ENCODE measurements at places on chromosomes 2 and 18.

- DNase-seq: no peak
Measured at GRCh38 chr2:121992700-121993099, 237.2 kb downstream of the TSN start.

GRCh38 chr18:58865033-58865590 lies 435 bp downstream of the ZNF532 start:
- DNase-seq: no peak

DNA sequence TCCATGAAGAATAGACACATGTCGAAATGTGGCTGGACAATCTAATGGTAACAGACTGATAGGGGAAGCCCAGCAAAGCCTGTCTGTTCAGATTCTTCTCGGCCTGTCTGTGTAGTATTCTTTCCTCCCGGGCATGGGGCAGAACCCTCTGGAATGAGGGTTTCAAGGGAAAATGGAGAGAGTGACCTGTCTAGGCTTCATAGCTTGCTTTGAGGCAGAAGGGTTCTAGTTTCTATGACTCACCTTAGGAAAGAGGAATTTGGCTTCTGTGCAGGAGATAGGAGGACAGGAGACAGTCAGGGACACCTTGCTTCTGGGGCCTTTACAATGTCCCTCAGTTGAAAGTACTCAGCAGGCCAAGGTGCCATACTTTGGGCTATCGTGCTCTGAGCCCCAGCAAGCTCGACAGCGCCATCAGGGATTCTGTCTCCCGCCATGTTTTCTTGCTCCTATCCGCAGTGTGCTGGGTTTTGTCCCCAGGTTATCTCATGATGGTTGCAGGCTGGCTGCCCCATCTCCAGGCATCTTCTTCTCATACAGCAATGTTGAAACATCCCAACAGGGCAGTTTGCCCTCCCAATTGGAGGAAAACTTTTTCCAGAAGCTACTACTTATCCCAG lies 74.7 kb upstream of the TLK1 start:
- DNase-seq: no peak

- no peak for DNase-seq
Measured at GRCh38 chr2:144198116-144198515, 321.8 kb downstream of the ZEB2 start.

DNA sequence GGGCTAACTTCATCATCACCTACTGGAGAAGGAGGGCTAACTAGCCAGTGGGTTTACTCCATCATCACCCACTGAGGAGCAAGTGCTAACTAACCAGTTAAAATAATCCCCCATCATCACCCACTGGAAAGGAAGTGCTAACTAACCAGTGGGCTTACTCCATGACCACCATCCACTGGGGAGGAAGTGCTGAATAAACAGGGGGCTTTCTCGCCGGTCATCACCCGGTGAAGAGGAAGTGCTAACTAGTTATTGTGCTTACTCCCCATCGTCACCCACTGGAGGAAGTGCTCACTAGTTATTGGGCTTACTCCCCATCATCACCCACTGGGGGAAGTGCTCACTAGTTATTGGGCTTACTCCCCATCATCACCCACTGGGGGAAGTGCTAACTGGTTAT lies 124.4 kb upstream of the SALL3 start:
- no peak for DNase-seq

DNA sequence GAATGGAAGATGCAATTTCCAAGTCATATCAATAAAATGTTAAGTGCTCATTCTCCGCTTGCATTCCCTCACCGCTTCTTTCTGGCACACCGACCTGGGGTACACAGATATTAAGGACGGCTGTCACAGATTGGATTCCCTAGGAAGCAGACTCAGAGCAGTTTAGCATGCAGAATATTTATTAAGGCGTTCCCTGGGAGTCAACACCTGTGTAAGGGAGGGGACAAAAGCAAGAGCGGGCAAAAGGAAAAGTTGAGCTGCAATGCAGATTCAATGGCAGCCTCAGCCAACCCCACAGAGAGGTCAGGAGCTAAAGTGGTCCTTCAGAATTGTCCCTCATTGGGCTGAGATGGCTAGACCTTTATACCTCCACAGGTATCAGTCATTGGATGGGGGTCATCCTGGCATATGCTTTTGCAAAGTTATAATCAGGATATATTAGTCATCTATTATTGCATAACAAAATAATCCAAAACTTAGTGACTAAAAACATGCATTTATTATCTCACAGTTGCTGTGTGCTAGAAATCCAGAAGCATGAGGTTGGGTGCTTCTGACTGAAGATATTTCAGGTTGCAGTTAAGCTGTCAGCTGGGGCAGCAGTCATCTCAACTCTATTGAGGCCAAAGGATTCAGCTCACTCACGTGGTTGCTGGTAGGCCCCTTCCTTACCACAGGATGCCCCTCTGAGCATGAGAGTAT lies 27.0 kb upstream of the INO80D start:
- DNase-seq: no peak

- no peak for DNase-seq
Measured at GRCh38 chr2:157319795-157320194, 5.8 kb downstream of the ERMN start.

- no peak for DNase-seq
Measured at GRCh38 chr2:222611684-222612083, 44.2 kb downstream of the FARSB start.

GRCh38 chr18:12060182-12060870 lies 33.3 kb upstream of the ANKRD62 start:
- no peak for DNase-seq

DNA sequence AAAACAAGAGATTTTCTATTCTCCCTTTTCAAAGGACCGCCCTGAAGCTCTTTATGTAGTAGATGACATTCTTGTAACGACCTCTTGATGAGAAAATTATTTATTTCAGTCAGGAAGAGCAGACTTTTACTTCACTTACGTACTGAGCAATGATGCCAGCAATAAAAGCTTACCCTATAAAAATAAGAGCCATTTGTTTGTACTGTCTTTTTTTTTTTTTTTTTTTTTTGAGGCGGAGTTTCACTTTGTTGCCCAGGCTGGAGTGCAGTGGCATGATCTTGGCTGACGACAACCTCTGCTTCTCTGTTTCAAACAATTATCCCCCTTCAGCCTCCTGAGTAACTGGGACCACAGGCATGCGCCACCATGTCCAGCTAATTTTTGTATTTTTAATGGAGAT lies 39.2 kb downstream of the CRIM1 start:
- DNase-seq: no peak

- DNase-seq: no peak
Measured at GRCh38 chr18:57389271-57389670, 36.9 kb downstream of the ST8SIA3 start.

DNA sequence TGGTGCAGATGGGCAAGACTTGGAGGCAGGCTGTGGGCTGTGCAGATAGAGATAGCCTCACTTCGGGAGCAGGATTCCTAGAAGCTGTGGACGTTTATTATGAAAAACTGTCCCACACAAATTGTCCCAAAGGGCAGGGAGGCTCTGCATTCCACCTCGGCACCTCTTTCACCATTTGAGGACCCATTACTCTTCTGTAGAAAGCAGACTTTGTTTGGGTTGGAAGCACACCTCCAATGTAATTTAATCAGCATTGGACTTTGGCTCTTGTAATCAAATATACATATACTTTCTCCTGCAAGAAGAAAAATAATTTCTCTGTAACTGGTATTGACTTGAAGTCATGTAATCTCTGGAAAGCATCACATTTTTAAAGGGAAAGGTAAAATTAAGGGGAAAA lies 8.5 kb downstream of the ONECUT2 start:
- no peak for DNase-seq

DNA sequence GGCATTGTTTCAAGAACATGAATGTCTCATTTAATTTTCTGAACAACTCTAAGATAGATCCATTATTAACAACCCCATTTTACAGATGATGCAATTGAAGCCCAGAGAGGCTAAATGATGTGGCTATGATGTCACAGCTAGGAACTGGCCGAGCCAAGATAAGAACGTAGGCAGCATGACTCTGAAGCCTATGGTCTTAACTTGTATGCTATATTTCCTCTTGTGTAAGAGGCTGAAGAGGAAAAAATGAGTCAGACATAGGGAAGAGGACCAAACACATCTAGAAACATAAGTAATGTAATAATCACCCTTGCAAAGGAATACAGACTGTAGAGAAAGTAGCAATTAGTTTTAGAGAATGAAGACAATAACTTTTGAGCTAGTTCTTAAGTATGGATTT lies 416.8 kb downstream of the FIGN start:
- DNase-seq: no peak

GRCh38 chr18:48607056-48607984 lies 68.5 kb downstream of the CTIF start:
- no peak for DNase-seq

DNA sequence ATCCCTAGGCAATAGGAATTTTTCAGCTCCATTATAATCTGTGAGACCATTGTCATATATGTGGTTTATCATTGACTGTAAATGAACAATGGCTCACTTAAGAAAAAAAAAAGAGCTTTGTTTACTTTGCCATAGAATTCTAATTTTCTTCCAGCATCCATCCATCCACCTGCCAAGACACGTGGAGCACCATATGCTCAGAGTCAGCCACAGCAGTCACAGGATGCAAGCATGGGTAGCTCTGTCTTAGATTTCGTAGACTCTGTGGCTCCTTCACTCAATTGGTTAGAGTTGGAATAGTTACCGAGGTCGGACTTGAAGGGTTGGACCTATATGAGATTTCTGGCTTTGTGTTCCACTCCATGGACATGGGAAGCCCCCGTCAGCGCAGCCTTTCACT lies 75.6 kb downstream of the COA5 start:
- DNase-seq: no peak

DNA sequence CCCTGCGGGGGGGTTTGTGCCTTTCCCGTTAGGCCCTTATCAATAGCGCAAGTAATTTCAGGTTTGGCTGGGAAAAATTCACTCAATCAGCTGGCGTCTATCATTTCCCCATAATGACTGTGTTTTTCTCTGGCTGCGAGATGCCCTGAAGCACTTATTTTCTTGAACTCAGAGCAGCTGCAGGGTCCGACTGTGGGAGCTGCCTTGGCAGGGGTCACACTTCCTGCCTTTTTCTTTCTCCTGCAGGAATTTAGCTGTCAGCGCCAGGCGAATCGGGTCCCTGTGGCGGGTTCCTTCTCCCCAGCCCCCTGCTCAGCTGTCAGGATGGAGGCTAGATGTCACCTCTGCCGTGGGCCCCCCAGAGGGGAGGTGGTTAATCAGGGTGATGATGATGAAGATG lies 81.3 kb upstream of the HPCAL1 start:
- DNase-seq: no peak

DNA sequence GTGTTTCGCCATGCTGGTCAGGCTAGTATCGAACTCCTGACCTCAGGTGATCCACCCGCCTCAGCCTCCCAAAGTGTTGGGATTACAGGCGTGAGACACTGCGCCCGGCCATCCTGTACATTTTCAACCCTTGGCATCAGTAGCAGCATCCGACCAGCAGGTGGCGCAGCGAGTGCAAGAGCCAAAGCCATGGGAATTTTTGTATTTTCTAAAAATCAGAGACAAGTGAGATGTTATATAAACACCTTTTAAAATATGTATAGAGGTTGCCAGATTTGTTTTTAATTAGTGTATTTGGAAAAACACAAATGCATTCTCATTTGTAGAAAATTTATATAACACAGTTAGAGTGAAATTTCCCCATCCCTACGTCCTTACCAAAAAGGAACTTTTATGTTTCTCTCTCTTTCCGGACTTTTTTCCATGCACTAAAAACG lies 36.8 kb downstream of the MOGAT1 start:
- DNase-seq: no peak

DNA sequence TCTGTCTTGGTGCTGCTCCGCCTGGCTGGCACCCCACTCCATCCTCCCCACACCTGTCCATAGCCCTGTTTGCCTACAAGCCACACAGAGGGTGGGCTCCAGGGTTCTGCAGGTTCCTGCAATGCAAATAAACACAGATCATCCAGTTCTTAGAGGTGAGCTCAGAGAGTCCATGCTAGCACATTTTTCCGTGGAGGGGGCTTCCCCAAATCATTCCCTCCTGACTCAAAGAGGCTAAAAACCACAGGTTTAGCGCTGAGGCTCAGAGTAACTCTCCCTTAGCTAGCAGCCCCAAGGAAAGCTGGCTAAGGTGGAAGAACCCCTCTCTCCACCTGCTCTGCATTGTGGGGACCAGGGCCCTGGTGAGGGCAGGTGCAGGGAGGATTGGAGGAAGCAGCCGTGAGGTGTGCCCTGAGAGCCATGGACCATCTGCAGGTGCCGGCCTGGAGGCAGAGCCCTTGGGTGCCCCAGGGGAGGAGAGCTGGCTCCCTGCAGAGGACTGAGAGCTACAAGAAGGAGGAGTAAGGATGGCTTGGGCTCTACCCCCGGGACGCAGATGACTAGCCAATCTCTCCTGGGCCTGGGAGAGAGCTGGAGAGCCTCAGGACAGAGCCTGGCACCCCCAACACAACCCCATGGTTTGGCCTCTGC lies 23.8 kb upstream of the TEX44 start:
- no peak for DNase-seq

- no peak for DNase-seq
Measured at GRCh38 chr2:169673921-169674320, 20.3 kb downstream of the CFAP210 start.

DNA sequence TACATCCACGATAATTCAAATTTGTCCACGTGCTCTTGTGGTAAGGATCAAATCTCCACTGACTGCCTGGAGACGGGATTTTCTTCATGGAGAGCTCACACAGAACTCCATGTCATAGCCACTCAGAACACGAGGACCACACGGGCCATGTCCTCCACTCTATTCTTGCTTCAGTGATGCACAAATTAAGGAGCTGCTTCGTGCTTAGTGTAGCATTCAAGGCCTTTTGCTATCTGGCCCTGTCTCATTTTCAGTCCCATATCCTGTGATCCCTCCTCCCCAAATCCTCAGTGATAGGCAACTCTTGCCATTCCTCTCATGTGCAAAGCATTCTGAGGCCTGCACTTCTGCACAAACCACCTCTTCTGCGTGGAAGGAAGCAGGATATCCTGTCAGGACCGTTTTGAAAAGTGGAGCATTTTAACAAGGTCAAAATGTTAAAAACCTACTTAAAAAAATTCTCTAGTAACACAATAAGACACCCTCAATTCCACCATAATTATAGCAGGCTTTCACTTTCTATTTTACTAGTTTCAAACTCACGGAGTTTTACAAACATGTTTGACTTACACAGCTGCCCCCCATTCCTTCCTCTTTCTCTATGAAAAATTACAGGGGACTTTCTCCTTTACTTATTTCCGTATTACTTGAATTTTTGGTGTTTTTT lies 35.2 kb downstream of the ST3GAL5 start:
- DNase-seq: no peak
